Activated CD4-positive, alpha-beta T cell treated with anti-CD3 and anti-CD28 coated beads, Interleukin-2, amount 50 U/mL, for 16 hours (primary cell): ENCODE measurements at places on chromosomes 4 and X.

GRCh38 chr4:115609631-115610030 lies 496.2 kb upstream of the NDST4 start:
- DNase-seq = no peak

- peak; percentile 14 for DNase-seq
These were observed 46.0 kb downstream of the USP38 start for GRCh38 chr4:143230683-143231082.

DNA sequence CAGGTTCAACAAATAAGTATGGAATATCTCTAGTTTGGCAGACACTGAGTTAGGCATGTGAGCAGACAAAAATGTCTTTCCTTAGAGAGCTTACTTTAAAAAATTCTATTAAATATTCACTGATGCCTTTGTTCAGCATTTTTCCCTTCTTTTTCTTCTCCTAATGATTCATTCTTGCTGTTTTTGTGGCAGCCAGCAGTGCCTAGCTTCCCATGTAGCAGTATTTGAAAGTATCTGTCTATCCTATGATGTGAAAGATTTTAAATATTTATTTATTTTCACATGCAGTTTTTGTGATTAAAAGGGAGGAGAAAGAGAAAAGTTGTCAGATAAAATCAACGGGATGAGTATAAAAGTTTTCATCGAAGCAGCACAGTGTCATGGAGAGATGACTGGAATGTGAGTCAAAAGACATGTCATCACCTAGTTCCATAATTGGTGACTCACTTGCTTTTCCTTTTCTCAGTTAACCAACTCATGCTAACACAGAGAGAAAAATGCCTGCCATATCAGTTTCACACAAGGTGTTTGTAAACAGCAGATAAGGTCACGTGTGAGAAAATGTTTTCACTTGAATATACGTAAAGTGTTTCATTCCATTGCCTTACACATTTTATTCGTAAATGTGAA lies 69.8 kb downstream of the BMPR1B start:
- no peak for DNase-seq

GRCh38 chr4:8597791-8598190 lies 5.2 kb downstream of the CPZ start:
- DNase-seq = no peak

GRCh38 chrX:117038918-117039440 lies 576.2 kb upstream of the CT83 start:
- no peak for DNase-seq

- no peak for DNase-seq
These were observed 209.2 kb downstream of the ADAM29 start for GRCh38 chr4:175127314-175127713.

GRCh38 chrX:115367455-115367854 lies 77.9 kb downstream of the LUZP4 start:
- DNase-seq = no peak

GRCh38 chr4:36547383-36547782 lies 266.0 kb downstream of the DTHD1 start:
- DNase-seq = no peak

DNA sequence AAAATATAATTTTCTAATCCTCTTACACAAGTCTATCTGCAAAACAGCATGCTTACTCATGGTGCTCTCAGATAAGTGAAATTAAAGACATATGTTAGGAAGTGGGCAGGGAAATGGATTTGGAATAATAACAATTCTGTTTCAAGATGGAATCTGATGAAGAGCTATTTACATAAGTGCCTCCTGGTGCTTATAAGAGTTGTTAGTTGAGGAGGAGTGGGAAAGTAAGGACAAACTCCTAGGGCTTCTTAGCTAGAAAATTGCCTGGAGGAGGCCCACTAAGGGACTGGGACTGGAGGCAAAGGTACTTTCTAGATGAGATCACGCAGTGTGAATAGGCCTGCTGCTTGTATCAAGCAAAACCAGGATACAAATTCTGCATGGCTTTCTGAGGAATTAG lies 939.8 kb downstream of the GLUD2 start:
- DNase-seq = no peak

- no peak for DNase-seq
These were observed 180.7 kb upstream of the ZFP42 start for GRCh38 chr4:187814737-187815465.

DNA sequence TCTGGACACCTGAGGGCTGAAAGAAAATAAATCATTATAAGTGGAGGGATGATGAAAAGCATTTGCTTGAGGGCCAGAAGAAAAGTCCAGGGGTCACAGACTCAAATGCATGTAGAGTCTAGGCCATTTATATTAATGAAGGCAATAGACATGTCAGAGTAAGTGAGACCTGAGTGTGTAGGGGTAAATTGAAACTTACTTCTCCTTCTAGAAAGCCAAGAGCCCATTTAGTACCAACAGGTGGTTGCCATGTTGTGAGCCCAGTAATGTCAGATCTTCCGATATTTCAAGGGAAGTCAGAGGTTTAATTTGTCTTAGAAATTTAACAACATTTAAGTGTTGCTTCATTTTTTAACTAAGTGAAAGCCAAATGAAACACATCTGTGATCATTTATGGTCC lies 166.1 kb upstream of the SLIT2 start:
- DNase-seq = no peak

GRCh38 chr4:140213749-140214148 lies 59.8 kb upstream of the MAML3 start:
- no peak for DNase-seq

- no peak for DNase-seq
These were observed 295.3 kb downstream of the MID1IP1 start for GRCh38 chrX:39096599-39096998.

DNA sequence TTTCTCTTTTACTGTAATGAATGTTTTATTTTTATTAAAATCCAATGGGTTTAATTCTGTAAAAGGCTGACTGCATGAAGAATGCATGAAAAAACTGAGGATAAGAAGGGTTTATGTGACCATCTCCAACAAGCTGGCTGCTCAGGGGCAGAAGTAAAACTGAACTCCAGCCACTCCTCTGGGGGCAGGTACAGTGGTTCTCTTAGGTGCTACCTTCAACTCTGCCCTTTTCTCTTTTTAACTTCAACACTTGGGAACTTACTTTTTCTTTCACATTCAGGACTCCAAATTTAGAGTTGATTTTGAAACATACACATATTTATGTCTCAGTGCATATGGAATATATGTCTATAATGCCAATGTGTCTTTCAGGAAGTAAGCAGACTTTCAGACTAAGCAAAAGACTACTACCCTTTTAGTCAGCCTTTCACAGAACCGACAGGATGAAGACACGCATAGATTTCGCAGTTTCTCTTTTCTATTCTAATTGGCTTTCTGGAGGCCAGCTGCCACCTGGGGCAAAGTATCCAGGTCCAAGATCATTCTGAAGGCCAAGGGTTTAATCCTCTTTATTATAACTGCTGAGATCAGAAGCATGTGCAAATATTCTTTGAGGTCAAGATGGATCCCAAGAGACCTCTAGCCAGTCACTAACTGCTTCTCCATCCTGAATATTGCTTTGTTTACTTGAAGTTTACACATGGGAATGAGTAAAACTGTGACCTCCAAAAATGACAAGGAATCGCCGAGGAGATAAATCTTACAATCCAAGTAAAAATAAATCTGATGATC lies 30.7 kb downstream of the HS3ST1 start:
- DNase-seq = no peak

GRCh38 chr4:147853706-147854105 lies 121.8 kb downstream of the ARHGAP10 start:
- no peak for DNase-seq

DNA sequence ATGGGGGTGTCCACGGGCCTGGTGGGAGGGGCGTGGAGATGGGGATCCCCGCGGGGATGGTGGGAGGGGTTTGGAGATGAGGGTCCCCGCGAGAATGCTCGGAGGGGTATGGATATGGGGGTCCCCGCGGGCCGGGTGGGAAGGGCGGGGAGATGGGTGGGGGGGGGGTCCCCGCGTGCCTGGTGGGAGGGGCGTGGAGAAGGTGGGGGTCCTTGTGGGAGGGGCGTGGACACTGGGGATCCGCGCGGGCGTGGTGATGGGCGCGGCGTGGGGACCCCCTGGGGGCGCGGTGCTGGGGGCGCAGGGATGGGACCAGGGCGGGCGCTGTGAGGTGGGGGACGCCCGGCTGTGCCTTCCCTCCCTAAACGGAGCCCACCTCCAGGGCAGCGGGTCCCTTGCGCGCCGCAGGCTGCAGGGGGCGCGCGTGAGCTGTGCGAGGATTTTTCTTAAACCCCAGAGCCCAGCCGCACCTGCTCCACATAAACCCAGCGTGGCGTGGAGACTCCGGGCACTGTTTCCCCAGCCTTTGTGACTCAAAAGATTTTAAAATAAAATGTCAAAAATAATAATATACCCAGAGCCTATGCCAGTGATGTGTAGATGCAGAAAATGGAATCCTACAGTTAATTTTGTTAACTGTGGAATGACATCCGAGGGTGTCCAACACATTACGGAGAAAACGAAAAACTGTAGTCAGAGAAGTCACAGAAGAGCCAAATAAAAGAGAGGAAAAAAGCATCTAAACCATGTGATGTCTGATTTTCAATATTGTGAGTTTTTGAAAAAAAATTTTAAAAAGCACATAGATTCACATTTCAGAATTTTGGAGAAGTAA lies 1.5 kb upstream of the ASMTL start:
- peak; percentile 92 for DNase-seq

DNA sequence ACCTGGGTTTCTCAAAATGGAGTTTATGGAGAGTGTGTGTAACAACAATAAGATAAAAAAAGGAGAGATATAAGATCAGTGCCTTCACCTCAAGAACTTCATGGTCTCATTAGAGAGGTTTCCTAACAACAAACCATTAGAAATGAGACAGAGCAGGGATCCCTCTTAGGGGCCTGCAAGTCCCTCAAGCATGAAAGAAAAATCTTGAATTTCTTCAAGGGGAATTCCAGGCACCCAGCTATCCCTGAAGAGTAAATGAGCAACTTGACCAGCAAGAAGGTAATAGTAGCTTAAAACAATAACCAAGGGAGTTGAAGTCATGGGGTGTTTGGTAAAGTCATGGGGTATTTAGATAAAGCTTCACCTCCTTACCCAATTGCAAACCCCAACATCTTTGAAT lies 49.7 kb upstream of the TLR3 start:
- no peak for DNase-seq

DNA sequence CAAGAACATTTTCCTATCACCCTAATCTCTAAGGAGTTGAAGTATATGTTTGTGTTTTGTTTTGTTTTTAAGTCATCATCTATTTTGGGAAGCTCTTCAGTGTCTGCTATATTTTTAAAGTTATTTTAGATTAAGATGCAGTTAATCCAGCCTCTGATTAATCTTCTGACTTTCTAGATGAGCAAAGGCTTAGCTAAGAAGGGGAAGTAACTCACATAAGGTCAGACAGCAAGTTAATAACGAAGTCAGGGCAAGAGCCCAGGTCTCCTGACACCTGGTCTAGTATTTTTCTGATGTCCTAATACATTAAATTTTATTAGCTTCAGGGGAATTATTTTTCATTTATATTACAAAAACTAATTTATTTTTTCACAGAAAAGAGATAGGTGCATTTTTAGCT lies 168.5 kb downstream of the SOWAHB start:
- no peak for DNase-seq

DNA sequence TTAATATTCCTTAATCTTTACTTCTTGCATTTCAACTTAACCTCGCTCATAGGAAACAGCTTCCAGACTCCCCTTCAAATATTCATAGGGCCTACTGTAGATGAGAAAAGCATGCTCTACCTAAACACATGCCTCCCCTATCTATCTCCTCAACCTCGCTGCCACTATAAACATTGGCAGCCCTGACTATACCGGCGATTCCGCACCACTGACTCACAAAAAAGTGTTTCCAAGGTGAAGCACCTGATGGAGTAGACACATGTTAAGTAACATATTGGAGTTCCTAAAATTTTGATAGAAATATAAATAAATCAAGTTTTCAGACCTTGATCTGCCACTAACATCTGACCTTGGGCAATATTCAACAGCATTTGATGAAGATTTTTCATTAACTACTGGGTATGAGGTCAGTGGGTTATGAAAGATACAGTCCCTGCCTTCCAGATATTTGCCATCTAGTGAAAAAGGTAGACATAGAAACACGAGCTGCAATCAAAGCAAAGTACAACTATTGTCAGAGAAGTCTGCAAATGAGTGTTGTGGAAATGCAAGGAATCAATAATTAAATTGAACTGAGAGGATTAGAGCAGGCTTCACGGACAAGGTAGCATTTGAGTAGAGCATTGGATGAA lies 184.2 kb downstream of the MAML3 start:
- no peak for DNase-seq

- no peak for DNase-seq
These were observed 103.1 kb upstream of the LSM6 start for GRCh38 chr4:146072376-146072775.
